ENCODE measurements at places on chromosomes 2 and 18. TPM values are rescaled to one million over a fixed set of nuclear protein-coding genes. Genes with fewer than 3 reads are reported as not detected.
A peak's percentile ranks its signal among the peaks of the same experiment; 100 is the strongest.

- no peak overlapping the region for H3K4me3 ChIP-seq
- H3K4me1 ChIP-seq = peaks cover 3% of the 10 kb centered on the region
- H3K36me3 ChIP-seq = no peaks in the 10 kb centered on the region
- no peaks in the 10 kb centered on the region for H3K27me3 ChIP-seq
- DNase-seq = peak; percentile 51
- no peak overlapping the region for H3K27ac ChIP-seq
These were observed 35.4 kb downstream of the KCNK3 start for GRCh38 chr2:26727641-26728561.

DNA sequence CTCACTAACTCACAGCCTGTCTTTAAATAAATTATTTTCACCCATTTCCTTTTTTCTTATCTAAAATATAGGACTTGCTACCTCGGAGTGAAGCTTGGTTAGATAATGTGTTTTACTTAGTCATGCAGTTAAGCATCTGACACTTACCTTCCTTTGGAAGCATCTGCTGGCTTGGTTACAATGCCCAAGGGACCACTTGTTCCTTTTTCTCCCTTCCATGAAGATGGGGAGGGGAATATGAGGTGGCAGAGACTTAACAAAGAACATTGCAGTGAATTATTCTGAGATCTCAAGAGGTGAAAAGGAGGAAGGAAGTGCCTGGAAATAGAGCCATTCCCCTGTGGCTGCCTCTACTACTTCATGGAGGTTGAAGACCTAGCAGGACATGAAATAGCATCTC is 145.4 kb upstream of the FOSL2 start:
- DNase-seq = no peak
- H3K27me3 ChIP-seq = no peaks in the 10 kb centered on the region
- H3K36me3 ChIP-seq = peaks cover 2% of the 10 kb centered on the region
- no peak overlapping the region for H3K4me3 ChIP-seq
- H3K4me1 ChIP-seq = no peaks in the 10 kb centered on the region

OR6B3 gene
- total RNA-seq = not detected

GRCh38 chr2:237485304-237485703 is 1.7 kb upstream of the MLPH start:
- peaks cover 4% of the 10 kb centered on the region for H3K4me1 ChIP-seq
- H3K4me3 ChIP-seq = no peak overlapping the region

- no peak overlapping the region for H3K27ac ChIP-seq
- H3K36me3 ChIP-seq = peaks cover 3% of the 10 kb centered on the region
These were observed 631 bp downstream of the MORN2 start for GRCh38 chr2:38876407-38876806.

ZBTB7C gene
- total RNA-seq = 6.2 TPM

GRCh38 chr2:71402427-71402826 is 50.9 kb upstream of the DYSF start:
- no peak for DNase-seq
- no peaks in the 10 kb centered on the region for H3K4me1 ChIP-seq

DNA sequence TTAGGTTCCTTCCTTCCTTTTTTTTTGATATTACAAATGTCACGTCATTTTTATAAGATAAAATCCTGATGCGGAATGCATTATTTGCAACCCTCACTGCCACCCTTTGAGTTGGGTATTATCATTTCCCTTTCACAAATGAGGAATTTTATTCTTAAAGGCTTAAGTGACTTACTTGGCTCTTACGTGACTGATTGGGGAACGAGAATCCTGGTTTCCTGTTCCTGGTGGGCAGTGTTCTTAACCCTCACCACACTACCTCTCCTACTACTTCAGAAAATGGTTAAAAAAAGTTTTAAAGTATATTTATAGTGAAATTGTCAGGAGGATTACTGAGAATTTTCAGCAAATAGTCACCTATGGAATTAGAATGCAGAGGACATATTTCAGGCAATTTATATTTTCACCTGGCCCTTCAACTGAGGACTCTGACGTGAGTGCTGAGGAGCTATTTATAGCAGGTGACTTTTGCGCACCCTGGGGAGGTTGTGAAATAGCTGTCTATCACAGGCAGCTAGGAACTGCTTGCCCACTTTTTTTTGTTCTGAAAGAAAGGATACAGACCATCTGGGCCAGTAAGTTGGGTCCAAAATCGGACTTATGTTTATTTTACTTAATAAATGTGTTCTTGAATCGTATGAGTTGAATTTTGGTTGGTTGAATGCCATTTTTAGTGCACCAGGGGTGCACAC is 18.7 kb upstream of the RASGRP3 start:
- peak; percentile 28 for DNase-seq
- H3K4me1 ChIP-seq = peaks cover 24% of the 10 kb centered on the region
- H3K27ac ChIP-seq = peak overlapping the region; percentile 83
- peak overlapping the region; percentile 22 for H3K4me3 ChIP-seq
- no peaks in the 10 kb centered on the region for H3K36me3 ChIP-seq
- H3K27me3 ChIP-seq = no peaks in the 10 kb centered on the region

LCT gene
- not detected for total RNA-seq

GRCh38 chr18:27845897-27846296 is 331.0 kb downstream of the CDH2 start:
- no peak overlapping the region for H3K27ac ChIP-seq
- DNase-seq = peak; percentile 11
- H3K4me3 ChIP-seq = no peak overlapping the region
- peaks cover 5% of the 10 kb centered on the region for H3K4me1 ChIP-seq

TGFBRAP1 gene
- total RNA-seq = 15.8 TPM

DNA sequence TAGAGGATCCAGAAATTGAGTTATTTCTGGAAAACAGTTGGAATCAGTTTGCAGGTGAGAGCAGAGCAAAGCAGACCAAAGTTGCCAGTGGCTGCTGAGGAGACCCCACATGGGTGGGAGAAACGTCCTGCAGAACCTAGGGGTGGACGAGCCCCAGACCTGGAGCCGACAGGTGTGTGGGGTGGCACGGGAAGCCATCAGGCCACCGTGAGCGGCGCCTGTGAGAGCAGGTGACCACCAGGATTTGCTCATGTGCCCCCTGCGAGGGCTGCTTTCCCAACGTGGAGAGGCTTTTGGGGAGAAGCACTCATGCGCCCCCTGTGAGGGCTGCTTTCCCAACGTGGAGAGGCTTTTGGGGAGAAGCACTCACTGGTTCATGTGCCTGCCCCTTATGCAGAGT is 116.8 kb upstream of the NFATC1 start:
- H3K27me3 ChIP-seq = no peaks in the 10 kb centered on the region
- no peak overlapping the region for H3K27ac ChIP-seq
- no peak overlapping the region for H3K4me3 ChIP-seq
- peaks cover 5% of the 10 kb centered on the region for H3K4me1 ChIP-seq

DNA sequence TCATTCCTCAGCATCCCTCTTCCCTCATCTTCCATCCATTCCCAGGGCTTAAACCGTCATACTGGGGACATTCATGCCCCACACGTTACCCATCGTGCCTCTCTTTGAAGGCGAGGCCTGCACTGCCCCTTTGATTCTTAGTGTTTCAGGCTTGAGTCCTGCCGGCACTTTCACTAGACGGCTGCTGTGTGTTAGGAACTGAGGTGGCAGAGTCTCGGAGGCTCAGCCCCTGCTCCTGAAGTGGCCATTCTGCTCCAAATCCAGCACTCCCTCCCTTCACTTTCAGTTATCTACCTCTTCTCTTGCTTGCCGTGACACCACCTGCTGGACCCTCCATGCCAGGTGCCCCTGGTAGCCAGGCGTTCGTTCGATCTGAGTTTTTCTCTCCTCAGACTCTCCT is 43.0 kb downstream of the GRHL1 start:
- H3K4me3 ChIP-seq = no peak overlapping the region
- H3K27me3 ChIP-seq = no peaks in the 10 kb centered on the region
- H3K4me1 ChIP-seq = no peaks in the 10 kb centered on the region

- no peak overlapping the region for H3K4me3 ChIP-seq
- H3K27ac ChIP-seq = no peak overlapping the region
- DNase-seq = no peak
These were observed 108.1 kb downstream of the CTIF start for GRCh38 chr18:48646976-48647375.

All from cardiac muscle cell (in vitro differentiated cells and primary cell).